ENCODE measurements at places on chromosomes 1 and 21.

DNA sequence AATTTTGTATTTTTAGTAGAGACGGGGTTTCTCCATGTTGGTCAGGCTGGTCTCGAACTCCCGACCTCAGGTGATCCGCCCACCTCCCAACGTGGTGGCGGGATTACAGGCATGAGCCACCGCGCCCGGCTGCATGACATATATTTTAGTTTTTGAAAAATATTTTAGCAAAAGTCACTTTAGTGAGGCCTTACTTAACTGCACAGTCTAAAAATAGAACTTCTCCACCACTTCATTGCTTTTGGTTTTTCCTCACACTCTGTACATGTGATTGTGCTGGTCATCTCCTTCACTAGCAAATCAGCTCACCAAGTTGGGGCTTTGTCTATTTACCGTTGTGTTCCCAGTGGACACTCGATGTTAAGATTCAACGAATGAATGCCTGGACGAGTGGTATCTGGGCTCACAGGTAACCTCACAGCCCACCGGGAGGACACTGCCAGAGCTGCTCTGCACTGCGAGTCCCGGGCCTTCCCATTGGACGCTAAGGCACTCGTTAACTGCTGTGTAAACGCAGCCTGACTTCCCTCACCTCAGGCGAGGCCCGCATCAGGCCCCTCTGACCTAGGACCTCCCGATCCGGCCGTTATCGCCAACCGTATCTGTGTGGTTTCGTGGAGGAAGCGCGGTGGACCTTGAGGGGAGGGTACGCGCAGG, 14.0 kb upstream of the ZNF692 start:
- DNase-seq = peak; percentile 69

DNA sequence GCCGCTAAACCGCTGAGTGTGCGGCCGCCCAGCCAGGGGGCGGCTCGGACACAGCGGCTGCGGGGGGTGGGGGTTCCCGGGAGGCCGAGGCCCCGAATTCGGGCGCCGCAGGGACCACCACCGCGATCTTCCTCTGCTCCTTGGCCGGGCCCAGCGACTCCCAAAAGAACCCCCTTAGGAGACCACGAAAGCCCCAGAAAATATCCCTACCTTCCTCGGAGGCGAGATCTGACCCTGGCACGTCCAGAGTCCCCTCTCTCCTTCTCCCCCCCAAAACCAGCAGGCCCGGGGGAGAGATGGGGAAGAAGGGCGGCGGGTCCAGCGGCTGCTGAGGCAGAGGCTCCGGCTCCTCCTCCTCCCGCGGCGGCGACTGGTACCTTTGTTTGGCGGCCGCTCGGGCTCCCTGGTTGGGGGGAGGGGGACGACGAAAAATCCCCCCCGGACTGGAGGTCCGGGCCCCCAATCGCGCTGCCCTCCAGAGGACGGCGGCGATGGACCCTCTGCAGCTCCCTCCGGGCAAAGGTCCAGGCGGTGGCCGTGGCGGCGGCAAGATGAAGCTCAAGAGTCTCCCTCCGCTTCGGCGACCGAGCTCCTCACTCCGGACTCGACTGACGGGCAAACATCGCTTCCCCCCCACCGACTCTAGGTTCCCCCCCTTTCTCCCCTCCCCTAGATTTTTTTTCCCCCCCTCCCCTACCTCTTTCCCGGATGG, at the start of gene ARID4B:
TSS of gene ARID4B (minus strand) at position 621 of the 712 bp plus-strand sequence. CDS start 1,260 bp downstream, outside the sequence.
- peak; percentile 31 for DNase-seq

GRCh38 chr1:175373786-175374623, 181.4 kb upstream of the KIAA0040 start:
- DNase-seq = no peak

- DNase-seq = peak; percentile 59
Observed at GRCh38 chr1:8477983-8478362, 160.1 kb downstream of the SLC45A1 start.

DNA sequence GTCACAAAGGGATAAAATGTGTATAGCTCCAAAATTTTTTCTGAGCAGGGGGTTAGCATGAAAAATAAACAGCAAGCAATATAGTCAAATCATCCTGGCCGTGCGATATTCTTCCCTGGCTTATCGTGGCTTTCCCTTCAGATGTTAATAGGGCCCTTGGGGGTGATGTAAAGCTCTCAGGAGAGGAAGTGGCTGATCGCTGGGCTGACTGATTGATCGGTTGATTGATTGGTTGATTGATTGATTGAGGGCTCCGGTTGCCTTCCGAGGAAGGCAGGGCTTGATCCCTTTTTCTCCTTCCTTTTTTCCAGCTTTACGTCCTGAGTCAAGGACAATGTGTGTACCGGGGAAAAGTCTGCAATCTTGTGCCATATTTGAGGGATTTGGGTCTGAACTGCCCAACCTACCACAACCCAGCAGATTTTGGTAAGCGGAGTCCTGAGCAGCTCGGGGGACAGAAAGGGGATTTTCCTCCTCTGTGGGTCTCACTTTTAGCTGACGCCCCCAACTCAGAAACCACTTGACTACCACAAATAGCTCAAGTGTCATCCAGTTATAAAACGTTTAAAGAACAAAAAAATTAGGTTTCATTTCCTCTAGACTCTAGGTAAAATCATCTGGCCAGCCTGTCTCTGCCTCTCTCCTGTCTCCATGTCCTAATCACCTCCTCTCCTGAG, 29.5 kb downstream of the TFF3 start:
- DNase-seq = no peak

DNA sequence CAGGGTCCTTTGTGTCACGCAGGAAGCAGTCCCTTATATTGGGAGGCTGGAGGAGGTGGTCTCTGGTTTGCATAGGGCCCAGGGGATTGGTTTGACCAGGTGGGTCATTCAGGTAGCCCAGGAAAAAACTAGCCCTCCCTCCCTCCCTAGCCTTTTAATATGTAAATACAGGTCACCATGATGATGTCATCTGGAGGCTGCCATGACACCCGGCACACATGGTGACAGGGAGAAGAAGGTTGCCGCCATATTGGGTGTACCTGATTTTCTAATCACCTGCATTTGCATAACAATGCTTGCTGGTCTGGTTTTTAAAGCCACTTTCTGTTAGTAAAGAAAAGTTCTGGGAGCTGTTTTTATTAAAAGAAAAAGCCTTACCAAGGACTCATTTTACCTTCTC, 791.0 kb upstream of the ADGRL4 start:
- DNase-seq = no peak

DNA sequence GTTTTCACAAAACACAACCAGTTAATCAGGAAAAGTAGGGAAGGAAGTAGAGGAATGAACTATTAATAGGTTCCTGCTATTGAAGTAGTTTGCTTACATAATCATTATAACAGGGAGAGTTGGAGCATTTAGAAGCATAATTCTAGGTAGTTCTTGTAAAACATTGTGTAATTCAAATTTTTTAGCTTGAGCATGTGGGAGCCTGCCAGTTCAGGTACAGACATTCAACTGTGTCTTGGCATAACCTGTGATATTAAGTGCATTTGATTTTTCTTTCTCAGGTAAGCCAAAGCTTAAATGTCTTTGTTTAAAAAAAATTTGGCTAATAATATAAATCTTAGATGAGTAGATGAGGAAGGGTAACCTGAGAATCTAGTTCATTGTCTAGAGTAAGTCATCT, 3.4 kb downstream of the YTHDF2 start:
- no peak for DNase-seq

GRCh38 chr1:164588516-164589341, 29.7 kb downstream of the PBX1 start:
- peak; percentile 61 for DNase-seq

DNA sequence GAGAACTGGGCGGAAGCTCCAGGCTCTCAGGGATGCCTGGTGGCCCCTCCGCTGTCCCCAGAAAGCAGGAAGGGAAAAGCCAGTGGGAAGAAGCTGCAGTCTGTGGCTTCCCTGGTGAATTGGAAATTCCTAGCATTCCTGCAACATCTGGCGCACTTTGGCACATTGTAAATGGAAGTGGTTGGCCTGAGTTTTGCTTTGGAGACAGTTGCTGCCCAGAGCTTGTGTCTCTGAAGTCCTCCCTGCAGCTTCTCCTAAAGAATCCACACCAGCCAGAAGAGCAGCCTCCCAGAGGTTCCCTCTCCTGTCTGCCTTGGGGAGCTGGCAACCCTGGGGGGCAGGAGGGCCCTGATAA, 48.2 kb downstream of the ARHGEF10L start:
- DNase-seq = peak; percentile 54

GRCh38 chr1:60832367-60832766, 250.0 kb upstream of the NFIA start:
- no peak for DNase-seq

DNA sequence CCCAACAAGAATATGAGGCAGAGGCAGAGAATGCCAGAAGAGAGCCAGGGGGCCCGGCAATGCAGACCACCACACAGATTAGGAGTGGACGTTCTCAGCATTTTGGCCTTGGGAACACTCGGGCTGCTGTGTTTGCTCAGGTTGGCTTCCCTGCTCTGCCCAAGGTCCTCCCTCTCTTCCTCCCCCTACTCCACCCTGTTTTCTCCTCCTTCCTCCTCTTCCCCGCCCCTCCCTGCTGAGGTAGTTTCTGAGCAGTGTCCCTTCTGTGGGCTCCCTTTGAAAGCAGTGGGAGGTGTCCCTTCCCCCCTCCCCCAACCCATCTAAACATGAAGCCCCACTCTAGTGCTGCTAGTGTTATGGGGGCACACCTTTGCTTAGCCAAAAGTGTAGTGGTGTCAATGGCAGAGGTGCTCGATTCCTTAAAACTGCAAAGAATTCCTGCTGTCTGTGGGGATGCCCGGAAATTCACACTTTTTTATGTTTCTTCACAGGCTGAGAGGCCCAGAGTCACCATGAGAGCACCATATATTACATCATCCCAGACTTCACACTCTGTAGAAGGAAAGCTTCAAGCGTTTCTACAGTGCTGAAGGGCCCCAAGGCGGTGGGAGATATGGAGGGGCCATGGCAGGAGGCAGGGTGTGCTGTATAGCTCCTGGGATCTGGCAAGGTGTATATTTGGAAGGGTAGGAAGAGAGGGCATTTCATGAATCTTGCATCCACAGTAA, at the start of gene HHIPL2:
TSS of gene HHIPL2 (minus strand) at position 161 of the 728 bp plus-strand sequence. CDS start at position 101, 60 bp downstream.
- DNase-seq = no peak

DNA sequence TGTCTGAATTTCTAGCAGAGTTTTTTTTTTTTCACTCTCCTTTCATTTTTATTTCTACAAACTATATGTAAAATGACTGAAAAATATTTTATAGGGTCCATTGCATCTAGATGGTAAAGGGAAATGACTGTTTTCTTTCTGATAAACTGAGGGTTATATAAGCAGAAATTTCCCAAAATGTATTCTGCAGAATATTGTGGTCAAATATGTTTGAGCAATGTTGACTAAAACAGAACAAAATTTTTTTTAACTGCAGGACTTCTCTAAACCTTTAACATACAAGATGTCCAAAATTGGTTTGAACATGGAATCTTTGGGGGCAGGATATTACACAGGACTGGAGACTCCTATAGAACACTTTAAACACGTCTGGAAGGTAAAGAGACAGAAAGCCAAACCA, 190.5 kb downstream of the TOMM20 start:
- no peak for DNase-seq

DNA sequence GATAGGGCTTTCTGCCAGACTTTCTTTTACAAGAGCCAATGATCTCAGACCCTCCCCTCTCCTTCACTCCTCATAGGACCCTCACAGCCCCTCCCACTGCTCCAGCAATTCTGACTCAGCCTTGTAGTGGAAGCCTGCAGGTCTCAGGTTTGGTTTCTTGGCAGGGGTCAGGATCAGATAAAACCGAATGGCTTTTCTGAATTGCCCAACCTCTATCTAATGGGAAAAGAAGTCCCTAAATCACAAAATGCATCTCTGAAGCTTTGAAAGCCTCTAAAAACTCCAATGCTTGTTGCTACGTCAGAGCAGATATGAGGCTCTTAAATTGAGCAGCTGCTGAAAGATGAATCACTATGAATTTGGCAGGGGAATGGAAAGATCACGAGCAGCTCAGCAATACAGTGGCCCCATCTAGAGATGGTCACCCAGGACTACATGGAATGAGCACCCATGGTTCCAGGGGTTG, 74.5 kb downstream of the NID1 start:
- peak; percentile 88 for DNase-seq

DNA sequence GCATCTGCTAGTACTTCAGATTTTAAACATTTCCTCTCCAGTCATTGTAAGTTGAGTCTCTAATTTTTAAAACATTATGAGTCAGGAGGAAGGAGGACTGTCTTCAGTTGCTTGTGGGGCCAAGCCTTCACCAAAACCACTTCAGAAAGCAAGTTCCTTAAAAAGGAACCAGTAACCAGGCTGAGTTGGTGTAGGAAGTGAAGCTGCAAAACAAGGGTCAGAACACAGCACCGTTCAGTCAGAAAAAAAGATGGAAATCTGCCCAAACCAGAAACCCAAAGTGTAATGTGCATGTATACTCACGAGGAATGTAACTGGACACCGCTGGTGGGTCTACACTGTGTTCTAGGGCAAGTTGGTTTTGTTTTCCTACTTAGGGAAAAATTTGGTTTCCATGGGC, 402.1 kb downstream of the SETD4 start:
- DNase-seq = peak; percentile 11

- peak; percentile 66 for DNase-seq
Observed at GRCh38 chr1:108897865-108898720, 21.3 kb downstream of the GPSM2 start.

DNA sequence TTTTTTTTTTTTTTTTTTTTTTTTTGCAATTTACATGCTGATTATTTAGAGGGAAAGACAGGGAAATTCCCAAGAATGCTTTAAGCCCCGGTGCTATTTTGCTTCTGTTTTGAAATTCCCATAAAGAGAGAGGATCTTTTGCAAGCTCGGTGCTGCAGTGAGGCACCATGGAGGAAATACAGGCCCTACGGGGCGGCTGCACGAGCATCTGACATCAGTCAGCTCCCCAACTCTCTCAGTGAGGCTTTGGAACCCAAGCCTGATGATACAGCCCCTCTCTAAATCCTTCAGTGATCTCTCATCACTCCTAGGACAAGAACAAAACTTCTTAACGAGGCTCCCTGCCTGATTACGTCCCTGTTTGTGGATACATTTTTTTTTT, 791 bp upstream of the CHI3L1 start:
- peak; percentile 51 for DNase-seq

GRCh38 chr1:59565611-59566410, 248.9 kb upstream of the HOOK1 start:
- DNase-seq = peak; percentile 100

GRCh38 chr1:185880779-185881333, 146.7 kb downstream of the HMCN1 start:
- DNase-seq = no peak

DNA sequence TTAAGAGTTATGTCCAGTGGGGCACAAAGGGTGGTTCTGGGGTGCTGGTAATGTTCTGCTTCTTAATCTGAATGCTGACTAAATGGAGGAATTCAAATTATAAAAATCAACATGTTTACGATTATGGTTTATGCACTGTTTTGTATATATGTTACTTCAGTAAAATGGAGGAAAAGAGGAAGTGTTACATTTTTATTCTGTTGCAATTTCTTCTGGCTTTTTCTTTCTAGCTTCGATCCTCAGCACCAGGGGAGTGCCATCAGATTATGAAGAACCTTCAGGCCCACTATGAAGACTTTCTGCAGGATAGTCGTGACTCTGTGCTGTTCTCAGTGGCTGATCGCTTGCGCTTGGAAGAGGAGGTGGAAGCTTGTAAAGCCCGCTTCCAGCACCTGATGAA, 105.5 kb downstream of the MACF1 start:
- no peak for DNase-seq

GRCh38 chr1:21762022-21762404, 20.9 kb downstream of the USP48 start:
- DNase-seq = no peak

- no peak for DNase-seq
Observed at GRCh38 chr1:17776426-17776825, 21.3 kb downstream of the ACTL8 start.

- DNase-seq = no peak
Observed at GRCh38 chr1:178613271-178613945, 100.5 kb downstream of the TEX35 start.
